CD4-positive, alpha-beta T cell treated with Interleukin-17A for 1 hour (primary cell): ENCODE measurements at places on chromosomes 4 and X.
A peak's percentile ranks its signal among the peaks of the same experiment; 100 is the strongest.

DNA sequence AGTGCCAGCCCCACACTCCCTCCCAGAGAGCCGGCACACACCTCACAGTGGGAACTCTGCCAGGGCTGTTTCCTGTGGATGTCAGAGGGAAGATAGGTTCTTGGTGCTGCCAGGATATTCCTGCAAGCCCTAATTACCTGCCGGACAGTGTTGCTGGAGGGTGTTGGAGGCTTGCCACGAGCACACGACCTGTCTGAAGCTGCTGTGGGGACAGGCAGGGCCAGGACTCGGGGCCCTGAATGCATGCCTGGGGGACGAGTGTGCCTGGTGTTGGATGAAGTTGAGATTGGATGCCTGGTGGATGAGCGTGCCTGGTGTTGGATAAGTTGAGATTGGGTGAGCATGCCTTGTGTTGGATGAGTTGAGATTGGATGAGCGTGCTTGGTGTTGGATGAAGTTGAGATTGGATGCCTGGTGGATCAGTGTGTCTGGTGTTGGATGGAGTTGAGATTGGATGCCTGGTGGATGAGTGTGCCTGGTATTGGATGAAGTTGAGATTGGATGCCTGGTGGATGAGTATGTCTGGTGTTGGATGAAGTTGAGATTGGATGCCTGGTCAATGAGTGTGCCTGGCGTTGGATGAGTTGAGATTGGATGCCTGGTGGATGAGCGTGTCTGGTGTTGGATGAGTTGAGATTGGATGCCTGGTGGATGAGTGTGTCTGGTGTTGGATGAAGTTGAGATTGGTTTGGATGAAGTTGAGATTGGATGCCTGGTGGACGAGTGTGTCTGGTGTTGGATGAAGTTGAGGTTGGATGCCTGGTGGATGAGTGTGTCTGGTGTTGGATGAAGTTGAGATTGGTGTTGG is 23.2 kb upstream of the UVSSA start:
- no peak for DNase-seq

DNA sequence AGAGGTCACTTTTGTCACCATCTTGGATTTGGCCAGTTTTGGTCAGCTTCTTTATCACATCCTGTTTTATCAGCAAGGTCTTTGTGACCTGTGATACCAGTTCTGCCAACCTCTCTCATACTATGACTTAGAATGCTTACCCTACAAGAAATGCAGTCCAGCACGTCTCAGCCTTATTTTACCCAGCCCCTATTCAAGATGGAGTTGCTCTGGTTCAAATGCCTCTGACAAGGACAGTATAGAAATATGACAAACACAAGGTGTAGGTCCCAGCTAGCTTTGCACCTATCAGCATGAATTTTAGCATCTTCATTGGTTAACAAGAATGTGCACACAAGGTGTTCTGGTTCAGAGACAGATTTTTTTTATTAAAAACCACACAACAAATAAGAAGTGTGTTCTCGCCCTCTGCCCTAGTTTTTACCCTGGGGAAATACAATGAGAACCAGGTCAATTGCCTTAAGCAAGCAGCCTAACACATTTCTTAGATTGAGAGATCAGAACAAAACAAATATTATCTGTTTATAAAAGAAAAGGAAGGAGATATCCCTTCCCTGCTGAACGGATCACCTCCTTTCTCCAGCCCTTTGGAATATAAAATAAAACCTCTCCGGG is 962.3 kb upstream of the PRKX start:
- DNase-seq, result no peak

DNA sequence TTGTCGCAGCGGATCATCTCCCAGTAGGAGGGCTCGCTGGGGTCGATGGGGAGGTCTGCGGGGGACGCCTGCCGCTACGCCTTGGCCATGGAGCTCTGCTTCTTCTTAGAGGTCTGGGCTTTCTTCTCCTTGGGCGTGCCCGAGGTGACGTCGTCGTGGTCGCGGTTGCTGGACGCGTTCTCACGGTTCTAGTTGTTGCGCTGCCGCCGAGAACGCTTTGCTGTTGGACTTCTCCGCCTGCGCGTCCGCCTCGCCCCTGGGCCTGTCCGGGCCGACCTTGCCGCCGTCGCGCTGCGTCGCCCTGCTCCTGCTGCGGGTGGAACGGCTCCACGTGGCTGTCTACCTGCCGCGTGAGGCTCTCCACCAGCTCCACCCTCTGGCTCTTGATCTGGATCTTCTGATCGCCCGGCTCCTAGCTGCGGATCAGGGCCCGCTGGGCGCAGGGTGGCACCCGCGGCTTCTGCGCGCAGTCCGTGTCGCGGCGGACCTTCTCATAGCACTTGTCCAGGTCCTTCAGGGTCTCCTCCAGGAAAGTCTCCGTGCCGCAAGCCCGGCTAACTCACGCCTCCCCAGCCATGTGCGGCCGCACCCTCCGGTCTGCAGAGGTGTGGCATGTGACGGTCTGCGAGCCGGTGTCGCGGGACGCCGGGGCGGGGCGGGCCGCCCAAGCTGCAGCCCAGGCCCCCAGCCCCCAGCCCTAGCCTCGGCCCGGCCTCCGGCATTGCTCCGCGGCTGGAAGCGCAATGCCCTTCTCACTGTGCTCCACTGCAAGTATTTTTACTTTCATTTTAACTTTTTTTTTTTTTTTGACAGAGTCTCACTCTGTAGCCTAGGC is 40.5 kb upstream of the OGT start:
- DNase-seq, result peak; percentile 52

DNA sequence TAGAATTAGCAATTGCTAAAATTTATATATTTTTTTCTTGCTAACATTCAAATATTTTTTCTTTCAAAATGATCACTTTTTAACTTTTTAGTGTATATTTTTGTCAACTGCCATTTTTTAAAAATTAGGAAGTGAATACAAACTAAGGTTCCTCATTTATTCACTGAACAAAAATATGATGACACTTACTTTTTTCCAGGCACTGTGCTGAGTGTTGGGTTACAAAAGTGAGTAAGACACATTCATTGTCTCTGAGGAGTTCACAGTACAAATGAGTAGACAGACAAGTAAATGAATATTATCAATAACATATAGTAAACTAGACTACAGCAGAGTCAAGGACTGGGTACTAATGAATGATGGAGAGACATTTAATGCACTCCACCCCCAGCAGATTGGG is 543.5 kb downstream of the PDHA2 start:
- no peak for DNase-seq

- no peak for DNase-seq
Measured at GRCh38 chr4:152316969-152317368, 218.9 kb downstream of the FBXW7 start.

- DNase-seq, result no peak
Measured at GRCh38 chr4:10554121-10554520, 96.9 kb upstream of the ZNF518B start.

DNA sequence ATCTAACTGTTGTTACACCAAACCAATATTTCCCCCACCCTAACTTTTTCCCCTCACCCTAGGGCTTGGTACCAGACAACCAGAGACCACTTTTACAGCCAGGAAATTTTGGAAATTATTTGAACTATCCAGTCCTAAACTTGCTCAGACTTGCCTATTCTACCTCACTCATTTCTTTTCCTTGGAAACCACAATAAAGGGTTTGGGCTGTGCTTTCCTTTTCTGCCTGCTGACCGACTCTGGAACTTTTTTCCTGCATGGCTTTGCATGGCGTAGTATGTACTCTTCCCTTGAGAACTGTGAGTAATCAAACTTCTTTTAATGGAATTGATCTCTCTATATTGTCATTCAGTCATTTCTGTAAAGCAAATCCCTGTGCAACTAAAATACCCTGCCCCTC is 516.5 kb upstream of the FTHL17 start:
- DNase-seq, result no peak

GRCh38 chr4:109263721-109264120 is 38.7 kb downstream of the COL25A1 start:
- DNase-seq, result no peak

GRCh38 chrX:45903781-45904201 is 641.4 kb downstream of the ZNF674 start:
- DNase-seq, result no peak

DNA sequence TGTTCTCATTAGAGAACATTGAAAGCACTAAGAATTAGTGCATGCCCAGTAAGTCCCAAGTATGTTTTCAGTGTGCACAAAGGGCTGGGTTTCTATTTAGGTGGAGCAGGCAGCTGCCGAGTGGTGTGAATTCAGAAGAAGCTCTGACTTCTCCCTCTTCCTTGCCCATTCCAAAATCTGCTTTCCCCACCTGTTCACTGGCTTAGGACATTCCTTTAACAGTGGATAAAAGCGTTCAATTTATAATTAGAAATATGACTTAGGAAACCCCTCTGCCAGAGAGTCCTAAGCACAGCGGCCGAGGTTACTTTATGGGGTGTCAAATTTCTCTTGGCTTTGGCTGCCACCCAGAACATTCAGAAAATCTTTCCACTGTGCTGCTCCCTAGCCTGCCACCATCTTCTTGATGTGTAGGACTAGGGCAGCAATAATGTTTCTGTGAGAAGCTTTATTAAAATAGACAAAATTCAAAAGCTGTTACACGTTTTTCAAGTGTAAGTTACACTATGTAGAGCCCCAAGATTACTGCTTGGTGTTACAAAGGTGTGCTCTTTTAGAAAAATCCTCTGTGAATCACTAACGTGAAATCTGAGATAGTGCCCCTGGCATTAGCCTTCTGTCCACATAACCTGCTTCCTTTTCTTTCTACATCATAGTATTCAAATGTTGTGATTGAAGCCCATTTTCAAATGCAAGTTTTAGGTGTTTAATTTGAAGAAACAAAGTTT is 191.6 kb upstream of the ANKRD50 start:
- DNase-seq, result no peak

GRCh38 chr4:115430024-115430423 is 316.6 kb upstream of the NDST4 start:
- DNase-seq, result no peak

DNA sequence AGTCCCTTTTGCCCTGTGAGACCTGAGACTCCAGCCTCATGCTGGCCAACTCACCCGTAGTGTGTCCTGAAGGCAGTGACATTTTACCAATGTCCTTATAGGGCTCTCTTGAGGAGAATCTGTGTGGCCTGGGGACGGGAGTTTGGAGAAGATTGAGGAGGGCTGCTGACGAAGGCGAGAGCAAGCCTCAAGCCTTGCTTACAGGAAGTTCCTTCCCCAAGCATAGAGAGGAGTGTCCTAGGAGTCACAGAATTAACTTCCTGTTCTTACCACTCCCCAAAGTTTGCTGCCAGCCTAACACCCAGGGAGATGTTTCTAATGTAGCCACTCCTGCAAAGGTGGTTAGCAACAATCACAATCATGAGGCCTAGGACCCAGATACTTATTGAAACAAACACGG is at the start of gene NXF3:
Gene NXF3, minus strand, starts transcription at position 202 of the 400 bp plus-strand sequence. Its CDS starts 120 bp downstream, at position 82.
- no peak for DNase-seq

- DNase-seq, result no peak
Measured at GRCh38 chrX:84219551-84219950, 31.6 kb upstream of the RPS6KA6 start.

GRCh38 chr4:147780137-147780777 is 48.4 kb downstream of the ARHGAP10 start:
- no peak for DNase-seq

- no peak for DNase-seq
Measured at GRCh38 chr4:24805067-24805466, 9.7 kb downstream of the SOD3 start.

- DNase-seq, result no peak
Measured at GRCh38 chr4:116058129-116058528, 944.7 kb upstream of the NDST4 start.

- no peak for DNase-seq
Measured at GRCh38 chrX:39676434-39676833, 421.3 kb downstream of the BCOR start.
